MG63 (cell line): ENCODE measurements at places on chromosomes 7 and 10. TPM values are rescaled to one million over a fixed set of nuclear protein-coding genes. Genes with fewer than 3 reads are reported as not detected.

DLX5 gene
- total RNA-seq, result not detected in 2 replicates

DGKI gene
- total RNA-seq, result 0.12 and 0.43 TPM in 2 replicates

UCMA gene
- not detected in 2 replicates for total RNA-seq

THAP5 gene
- 12.6 and 40.4 TPM in 2 replicates for total RNA-seq

- DNase-seq, result peak; percentile 46
Measured at GRCh38 chr7:65820287-65820950, 52.5 kb upstream of the VKORC1L1 start.

DNA sequence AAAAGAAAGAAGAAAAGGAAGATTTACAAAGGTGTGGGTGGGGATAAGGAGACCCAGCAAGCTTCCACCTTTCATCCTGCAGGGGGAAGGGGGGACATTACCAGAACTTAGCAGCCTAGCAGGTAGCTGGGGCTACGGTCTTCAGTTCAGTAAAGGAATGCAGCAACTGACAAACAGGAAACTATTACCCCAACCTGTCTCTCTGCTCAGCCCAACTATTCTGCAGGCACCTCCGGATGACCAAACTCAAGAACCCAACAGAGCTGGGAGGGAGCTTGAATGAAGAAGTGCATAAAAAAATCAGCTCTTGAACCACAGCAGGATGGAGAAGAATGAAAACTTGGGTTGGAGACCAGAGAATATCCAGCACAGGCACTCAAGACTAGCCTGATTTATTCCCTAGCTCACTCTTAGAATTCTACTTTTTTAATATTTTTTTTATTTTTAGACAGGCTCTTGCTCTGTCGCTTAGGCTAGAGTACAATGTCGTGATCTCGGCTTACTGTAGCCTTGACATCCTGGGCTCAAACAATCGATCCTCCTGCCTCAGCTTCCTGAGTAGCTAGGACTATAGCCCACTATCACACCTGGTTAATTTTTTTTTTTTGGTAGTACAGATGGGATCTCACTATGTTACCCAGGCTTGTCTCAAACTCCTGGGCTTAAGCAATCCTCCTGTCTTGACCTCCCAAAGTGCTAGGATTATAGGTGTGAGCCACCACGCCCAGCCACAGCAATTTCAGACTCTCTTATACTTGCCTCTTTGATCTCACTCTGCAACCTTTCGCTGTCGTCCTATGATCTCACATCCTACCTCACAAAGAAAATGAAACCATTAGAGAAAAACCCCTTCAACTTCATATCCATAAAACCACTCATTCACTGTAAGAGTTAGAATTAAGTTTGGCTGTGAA, 18.5 kb upstream of the C10orf67 start:
- DNase-seq, result no peak

DNA sequence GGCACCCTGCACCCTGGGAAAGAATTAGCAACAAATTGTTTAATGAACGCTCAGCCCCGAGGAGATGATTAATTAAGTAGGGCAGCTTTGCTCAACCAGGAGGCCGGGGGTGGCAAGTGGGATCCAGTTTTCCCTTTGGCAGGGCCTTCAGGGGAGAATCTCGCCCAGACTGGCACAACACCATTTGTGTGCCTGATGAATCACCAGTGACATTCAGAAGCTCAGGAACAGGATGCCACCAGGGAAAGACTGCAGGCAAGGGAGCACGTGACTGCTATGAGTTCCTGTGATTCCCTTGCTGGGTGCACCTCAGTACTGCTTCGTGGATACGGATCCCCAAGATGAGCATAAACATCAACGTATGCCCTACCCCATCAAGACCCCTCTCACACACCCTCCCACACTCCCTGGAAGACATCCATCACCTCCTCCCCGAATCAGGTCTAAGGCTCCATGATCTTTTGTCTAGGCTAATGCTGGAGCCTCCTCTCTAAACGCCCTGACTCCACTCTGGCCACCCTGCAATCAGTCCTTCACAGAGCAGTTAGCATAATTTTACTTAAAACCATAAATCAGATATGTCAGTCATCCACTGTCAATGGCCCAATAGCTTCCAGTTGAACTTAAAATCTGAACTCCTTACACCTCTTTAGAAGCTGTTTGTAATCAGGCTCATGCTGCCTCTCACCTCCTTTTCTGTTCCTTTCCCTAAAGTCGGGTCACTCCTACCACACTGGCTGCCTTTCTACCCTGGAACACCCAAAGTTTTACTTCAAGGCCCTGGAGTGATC, 109.2 kb upstream of the AGK start:
- no peak for DNase-seq

- DNase-seq, result no peak
Measured at GRCh38 chr10:103550229-103550628, 56.7 kb downstream of the NEURL1 start.

DNA sequence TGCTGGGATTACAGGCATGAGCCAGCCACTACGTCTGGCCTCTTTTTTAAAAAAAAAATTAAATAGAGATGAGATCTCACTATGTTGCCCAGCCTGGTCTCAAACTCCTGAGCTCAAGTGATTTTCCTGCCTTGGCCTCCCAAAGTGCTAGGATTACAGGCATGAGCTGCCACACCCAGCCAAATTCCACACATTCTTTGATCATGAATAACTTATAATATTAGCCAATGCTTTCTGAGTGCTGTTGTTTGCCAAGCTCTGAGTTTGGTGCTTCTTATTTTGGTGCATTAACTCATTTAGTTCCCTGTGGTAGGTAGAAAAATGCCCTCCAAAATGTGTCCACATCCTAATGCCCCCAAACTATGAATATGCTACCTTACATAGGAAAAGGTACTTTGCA, 47.2 kb upstream of the MKI67 start:
- peak; percentile 49 for DNase-seq

DNA sequence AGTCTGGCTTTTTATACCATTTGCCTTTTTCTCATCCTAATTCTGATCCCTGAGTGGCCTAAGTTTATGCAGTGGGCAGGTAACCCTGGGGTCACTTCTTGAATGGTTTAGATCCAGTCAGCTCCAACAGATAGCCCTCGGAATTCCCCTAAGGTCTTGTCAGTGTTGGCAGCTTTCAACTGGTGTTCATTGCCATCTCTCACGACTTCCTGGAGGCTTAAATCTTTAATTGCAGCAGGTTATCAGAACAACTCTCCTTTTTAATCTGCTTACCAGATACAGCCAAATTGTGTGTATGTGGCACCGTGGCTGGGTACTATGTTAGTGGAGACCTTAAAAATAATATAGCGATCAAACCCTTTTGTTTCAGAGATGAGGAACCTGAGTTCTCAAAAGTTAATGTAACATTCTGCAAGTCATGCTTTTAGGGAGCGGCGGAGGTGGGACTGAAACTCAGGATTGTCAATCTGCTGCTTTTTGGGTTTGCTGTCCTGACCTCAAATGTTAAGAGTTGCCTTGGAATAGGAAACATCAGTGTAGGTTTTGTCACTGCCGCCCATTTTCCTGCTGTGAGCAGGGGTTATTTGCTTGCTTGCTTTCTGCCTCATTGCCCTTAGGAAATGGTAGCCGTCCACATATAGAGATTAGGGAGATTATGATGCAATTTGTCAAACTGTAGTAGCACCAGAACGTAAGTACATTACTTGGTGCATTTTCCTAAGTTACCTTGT, 818 bp downstream of the DLD start:
- no peak for DNase-seq

GRCh38 chr7:15889507-15889906, 203.0 kb upstream of the MEOX2 start:
- DNase-seq, result peak; percentile 7

DNA sequence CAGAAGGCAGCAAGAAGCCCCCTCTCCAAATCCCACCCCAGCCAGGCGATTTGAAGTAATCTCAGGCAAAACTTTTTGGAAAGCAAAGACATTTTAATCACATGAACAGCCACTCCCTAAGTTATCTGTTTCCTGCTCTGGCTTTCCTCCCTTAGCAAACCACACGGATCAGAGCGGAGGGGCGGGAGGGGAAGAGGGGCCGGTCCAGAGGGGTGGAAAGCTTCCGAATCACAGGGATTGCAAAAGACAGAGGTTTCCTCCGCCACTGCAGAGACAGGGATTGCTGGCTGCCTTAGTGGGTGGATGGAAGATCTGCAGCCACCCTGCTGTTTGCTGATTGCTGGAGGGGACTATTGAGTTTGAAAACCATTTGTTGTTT, 41.2 kb downstream of the ZCCHC24 start:
- DNase-seq, result no peak
